ENCODE measurements at places on chromosomes 4 and X.

DNA sequence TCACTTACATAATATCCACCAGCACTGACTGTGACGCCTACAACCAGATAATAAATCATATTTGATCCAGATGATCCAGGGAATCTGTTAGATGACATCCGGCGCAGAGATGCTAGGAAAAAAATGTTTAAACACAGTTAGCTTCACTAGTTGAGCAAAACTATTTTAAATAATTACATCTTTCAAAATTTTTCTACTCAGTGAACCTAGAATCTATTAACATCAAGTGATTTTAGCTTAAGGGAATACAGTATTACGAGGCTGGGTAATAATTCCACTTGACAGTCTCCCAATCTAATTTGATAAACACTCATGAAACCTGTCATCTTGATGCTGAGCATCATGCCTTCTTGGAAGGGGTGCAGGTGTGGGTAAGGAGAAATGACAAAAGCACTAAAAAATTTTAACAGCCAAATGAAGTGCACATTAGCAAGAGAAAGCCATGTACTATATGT lies 4.7 kb downstream of the MGARP start:
- no peak for DNase-seq

DNA sequence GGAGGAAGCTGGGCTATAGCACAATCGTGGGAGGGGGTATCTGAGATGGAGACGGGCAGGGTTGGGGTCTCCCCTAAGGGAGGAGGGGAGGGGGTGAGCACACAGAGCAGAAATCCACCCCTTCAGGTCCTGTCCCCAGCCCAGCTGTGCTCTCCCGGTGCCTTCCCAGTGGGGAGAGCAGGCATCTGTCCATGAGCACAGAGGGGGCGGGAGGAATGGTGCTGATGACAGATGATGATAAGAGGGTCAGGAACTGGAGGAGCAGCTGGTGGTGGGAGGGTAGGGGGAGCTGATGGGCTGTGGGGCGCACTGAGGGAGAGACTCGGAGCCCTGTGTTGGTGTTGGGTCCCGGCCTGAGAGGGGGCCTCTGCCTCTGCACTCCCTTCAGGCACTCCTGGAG lies 8.6 kb downstream of the ATP2B3 start:
- DNase-seq = no peak

GRCh38 chr4:110275871-110276270 lies 77.5 kb upstream of the ELOVL6 start:
- no peak for DNase-seq

DNA sequence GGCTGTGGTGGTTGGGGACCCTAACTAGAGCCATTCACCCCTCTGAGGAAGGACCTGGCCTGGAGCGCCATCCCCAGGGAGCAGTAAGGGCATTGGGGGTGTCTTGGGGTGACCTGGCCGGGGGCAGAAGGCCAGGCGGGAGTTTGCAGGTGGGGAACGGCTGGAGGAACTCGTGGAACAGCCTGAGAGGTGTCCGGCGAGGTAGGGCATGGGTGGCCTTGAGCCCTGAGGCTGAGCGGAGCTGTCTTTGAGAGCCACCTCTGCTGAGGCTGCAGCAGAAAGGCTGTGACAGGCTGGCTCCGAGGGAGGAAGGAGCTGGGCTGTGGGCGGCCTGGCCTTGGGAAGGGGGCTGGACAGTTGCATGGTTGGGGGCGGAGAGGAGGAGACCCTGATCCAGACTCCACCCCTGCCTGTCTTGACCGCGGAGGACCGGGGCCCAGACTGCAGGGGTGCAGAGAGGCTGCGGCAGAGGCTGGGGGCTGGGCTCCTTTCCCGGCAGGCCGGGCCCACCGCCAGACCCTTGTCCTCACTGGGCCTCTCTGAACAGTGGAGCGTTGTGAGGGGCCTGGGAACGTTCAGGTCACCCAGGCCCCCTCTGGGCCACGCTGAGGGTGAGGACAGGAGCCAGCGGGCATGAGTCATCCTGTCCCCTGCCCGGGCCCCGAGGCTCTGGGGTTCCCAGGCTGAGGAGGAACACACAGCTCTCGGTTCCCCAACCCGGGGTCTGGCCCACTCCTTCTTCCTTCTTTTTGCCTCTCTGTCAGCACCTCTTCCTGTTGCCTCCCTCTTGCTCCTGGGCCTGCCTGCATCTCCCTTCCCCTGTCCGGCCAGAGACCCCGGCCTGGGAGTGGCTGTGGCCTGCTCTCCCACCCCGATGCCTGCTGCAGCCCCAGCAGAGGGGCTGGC lies 8.1 kb downstream of the SH3BP2 start:
- DNase-seq = no peak

GRCh38 chr4:174259580-174259979 lies 23.9 kb downstream of the FBXO8 start:
- no peak for DNase-seq

DNA sequence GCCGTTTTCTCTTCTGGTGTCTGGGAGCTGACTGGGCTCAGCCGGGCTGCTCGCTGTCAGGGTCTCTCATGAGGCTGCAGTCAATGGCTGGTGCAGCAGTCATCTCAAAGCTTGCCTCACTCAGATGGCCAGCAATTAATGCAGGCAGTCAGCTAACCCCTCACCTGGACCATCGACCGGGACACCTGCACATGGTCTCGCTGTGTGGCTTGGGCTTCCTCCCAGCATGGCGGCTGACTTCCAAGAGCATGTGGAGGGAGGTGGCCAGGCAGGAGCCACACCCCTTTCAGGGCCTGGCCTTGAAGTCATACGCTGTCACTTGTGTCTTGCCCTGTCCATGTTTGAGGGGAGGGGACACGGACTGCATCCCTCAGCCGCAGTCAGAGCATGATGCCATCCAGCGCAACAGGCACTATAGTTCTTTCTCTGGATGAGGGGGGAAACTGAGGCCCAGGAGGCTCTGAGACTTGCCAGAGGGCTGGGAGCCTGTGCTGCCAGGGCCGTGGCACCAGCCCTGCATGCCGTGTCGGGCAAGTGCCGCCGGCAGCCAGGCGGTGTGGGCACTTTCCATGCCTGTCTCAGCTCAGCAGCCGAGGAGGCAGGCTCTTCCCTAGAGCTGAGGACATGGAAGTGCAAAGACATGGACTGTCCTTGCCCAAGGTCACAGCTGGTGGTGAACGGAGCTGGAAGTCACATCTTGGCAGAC lies 201.8 kb downstream of the AFAP1 start:
- DNase-seq = no peak

DNA sequence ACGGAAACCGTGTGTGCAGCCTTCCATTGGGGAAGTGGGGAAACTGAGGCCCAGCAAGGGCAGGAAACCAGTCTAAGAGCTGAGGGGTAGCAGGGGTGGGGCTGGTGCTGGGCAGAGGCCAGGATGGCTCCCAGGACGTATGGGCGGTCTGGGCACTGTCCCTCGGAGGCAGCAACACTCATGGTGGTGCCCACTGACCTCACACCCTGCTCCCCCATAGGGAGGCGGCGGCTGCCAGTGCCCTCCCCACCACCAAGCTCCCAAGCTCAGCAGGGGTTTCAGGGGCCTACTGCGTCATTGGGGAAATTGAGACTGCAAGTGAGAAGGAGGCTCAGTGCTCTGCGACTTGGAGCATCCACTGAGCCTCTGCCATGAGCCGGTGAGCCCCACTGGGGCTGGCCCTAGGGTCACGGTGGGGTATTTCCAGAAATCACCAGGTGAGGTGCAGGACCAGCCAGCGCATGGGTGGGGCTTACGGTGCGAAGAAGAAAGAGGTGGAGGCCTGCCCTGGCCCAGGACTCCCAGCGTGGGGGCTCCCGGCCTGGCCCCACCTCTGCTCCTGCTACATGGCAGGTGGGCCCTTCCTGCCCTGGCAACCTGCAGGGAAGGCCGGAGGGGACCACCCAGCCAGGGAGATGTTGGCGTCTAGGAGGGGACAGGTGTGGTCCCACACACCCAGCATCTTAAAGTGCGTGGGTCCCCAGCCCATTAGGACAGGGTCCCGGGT lies 915 bp downstream of the MSANTD1 start:
- DNase-seq = no peak

DNA sequence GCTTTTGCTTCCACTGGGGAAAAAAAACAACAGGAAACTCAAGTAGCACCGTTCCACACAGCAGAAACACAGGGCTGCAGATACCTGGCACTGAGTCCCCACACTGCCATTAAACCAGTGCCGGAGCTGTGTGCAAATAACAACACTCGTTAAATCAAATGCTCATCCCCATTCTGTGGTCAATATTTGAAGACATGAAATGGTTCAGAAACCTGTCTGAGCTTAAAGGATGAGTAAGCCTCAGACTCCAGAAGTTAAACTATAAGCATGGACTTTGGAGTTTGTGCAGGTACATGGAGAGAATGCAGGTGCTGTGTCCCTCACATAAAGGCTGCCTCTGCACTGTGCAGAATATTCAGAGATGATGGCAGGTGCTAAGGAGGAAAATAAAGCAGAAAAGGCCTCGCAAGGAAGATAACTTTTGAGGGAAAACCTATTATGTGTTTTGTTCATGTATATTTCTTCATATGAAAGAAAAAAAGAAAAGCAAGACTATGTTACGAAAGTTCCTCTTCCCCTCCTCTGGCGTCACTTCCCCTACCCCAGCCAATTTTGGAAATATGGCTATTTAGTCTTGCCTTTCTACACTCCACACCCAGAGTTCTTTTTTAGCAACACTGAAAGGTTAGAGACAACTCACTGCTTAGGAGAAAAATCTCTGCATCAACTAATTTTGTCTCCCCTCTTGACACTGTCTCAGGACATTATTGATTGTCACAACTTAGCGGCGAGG lies 4.6 kb downstream of the MPP1 start:
- no peak for DNase-seq

DNA sequence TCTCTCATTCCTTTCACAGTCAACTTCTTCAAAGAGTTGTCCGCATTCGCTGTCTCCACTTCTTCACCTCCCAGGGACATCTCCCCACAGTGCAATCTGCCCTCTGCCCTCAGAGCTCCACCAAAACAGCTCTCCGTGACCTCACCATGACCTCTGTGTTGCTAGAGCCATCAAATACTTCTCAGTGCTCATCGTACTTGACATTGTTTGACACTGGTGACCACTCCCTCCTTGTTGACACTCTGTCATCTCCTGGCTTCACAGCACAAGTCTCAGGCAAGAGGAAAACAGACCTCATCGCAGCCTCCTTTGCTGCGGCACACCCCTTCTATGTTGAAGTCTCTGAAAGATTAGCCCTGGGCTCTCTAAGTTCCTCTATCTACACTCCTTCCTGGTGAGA lies 90.5 kb upstream of the CCDC160 start:
- no peak for DNase-seq

- no peak for DNase-seq
Observed at GRCh38 chr4:182536221-182536811, 293.1 kb downstream of the TENM3 start.

- DNase-seq = no peak
Observed at GRCh38 chr4:186757696-186758355, 34.2 kb upstream of the FAT1 start.

GRCh38 chr4:187075514-187075913 lies 351.9 kb upstream of the FAT1 start:
- no peak for DNase-seq

- DNase-seq = no peak
Observed at GRCh38 chr4:110898290-110898689, 275.4 kb upstream of the PITX2 start.

- no peak for DNase-seq
Observed at GRCh38 chr4:26685250-26685649, 101.4 kb downstream of the TBC1D19 start.

GRCh38 chrX:122625821-122626220 lies 558.3 kb upstream of the GRIA3 start:
- DNase-seq = no peak

GRCh38 chr4:164997324-164997723 lies 19.9 kb upstream of the TRIM61 start:
- DNase-seq = no peak

DNA sequence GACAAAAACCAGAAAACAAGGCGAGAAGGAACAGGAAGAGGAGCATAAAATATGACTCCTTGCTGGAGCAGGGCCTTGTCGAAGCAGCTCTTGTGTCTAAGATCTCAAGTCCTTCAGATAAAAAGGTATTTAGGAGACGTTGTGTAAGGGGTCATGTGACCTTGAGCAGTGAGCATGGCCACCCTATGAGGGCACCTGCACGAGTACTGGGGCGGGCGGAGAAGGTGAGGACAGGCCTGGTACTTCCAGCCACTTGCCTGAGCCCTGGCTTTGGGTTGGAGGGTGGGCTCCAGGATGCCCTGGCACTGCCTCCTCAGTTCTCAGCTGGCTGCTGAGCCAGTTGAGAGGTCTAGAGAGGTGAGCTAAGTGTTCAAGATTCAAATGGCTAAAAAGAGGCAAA lies 29.9 kb downstream of the NSD2 start:
- no peak for DNase-seq

DNA sequence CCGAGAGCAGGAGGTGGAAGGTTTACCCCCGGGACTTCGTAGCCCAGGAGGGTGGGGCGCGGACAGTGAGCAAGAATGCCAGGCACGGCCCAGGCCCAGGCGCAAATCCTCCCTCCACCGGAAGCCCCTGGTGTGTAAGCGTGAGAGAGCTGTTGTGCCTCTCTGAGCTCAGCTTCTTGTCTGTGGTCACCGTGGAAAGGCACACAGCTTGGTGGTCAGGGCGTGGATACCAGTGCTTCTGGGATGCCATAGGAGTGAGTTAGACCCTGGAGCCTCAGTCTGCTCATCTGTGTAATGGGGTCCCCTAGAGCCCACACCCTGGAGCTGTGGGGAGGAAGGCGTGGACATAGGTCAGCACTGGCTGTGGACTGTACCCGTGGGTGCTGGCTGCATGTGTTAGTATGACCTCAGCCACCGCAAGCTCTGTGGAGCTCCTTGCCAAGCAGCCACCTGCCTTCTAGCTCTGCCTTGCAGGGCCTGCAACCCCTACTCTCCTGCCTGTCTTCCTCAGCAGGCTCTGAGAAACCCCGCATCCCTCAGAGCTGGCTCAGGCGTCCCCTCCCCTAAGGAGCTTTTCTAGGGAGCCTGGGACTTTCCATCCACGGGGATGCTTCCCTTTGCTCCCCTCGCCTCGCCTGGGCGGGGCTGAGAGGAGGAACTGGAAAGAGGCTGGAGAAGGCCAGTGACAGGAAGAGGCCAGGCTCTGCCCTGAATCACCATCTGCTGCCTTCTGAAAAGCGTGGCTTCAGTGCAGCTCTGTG lies 28.0 kb upstream of the AFAP1 start:
- no peak for DNase-seq

GRCh38 chrX:37904833-37905232 lies 57.5 kb upstream of the DYNLT3 start:
- no peak for DNase-seq

- peak; percentile 27 for DNase-seq
Observed at GRCh38 chrX:119410027-119410819, 11.1 kb downstream of the SLC25A43 start.

GRCh38 chrX:70402721-70403120 lies 20.4 kb upstream of the GDPD2 start:
- DNase-seq = no peak

- no peak for DNase-seq
Observed at GRCh38 chr4:169222761-169223160, 48.0 kb downstream of the SH3RF1 start.

GRCh38 chr4:119035951-119036737 lies 99.5 kb upstream of the MYOZ2 start:
- DNase-seq = no peak

All from omental fat pad (tissue), 4 donors.